ENCODE measurements at places on chromosomes 3 and 15.

DNA sequence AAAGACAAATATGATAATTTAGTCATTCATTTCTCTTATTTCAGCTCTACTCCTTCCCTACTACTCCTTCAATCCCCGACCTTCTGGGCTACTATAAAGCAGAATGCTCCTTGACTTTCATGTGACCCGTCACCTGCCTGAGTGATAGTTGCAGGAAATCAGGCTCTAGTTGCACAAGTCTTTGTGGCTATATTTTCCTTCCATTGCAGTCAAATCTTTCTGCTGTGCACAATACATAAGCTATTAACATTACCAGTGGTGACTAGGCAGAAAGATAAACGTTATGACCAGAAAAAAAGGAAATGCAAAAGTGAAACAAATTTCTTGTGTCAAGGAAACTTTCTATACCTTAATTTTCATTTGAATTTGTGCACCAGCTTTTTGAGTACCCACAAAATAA, 2.3 kb downstream of the SUCNR1 start:
- no peak for DNase-seq

- DNase-seq: no peak
Measured at GRCh38 chr3:27960133-27960532, 238.0 kb upstream of the EOMES start.

- no peak for DNase-seq
Measured at GRCh38 chr15:48641416-48641815, 4.1 kb downstream of the FBN1 start.

DNA sequence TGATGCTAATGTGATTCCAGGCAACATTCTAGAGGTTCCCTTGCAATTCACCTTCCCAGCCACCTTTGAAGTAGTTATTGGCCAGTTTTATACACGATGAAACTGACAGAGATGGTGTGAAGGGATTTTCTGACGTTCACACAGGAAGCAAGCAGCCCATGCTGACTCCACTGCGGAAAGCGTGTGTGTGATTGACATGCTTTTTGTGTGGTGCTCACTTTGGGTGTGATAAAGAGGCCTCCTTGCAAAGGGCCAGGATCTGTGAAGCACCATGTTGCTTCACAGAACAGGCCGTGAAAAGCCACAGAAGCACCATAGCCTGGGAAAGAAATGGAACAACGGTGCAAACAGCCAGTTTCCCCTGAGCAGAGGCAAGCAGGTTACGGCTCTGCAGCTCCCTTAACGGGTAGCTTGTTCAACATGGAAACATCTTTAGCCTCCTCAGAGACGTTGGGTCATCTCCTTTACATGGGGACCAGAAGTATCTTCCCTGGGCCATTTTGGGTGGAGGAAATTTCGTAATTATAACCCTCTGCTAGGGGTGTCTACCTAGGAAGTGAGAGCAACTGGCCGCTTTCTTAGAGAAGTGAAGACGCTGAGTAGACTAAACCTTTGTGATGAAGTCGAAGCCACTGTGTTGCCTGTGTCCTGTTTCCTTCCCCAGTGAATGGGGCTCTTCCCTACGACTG, 108.5 kb downstream of the APBA2 start:
- no peak for DNase-seq

DNA sequence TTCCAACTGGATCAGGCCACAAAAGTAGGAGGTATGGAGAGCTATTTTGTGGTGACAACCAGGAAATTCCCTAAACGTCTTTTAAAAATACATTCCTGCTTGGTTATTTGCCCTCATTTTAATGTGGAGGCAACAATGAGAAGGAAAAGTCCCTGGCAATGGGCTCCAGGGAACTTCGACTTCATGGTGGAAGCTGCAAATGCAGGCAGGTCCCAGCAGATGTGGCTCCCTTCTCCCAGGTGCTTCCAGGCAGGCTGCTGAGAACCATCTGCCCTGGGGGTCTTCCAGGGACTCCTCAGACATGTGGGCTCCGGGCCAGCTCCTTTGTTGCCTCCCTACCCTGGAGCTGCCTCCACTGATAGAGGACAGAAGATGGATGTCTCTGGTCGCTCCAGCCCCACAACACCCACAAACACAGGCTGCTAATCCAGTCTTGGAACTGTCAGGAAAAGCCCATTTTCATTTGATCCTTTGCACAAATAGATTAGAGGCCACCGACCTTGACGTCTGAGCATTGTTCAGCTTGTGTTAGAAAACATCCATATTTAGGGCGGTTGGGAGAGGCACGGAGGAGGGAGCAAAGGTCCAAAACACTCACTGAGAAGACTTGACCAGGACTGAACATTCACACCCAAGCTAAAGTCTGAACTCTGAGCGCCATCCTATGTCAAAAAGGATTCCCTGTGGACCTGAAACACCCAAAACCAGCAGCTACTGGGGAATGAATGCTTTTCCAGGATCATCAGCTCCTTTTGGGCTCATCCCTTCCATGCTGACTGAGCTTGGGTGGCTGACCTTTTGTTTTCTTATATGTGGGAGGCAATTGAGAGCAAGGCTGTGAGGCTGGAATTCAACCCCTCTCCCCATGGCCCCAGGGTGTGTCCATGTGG, 30.2 kb upstream of the SLCO2A1 start:
- DNase-seq: no peak

DNA sequence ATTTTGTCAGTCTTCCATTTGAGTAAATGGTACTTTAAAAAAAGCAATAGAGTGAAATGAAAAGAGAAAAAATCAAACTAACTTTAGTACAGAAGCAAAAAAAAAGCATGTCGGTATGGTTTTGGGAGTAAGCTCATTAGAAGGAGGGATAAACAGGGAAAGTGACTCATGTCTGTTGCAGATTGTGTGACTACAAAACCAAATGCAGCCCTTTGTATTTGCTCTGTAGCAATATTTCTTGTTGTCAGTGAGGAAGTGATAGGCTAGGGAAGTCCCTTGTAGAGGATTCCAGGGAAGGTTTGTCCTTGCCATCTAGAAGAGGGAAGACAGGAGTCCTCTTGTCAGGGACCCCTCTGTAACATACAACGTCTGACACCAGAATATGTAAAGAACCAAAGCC, 150.5 kb upstream of the POU1F1 start:
- DNase-seq: no peak

GRCh38 chr3:24344784-24345439, 149.7 kb downstream of the THRB start:
- DNase-seq: no peak

GRCh38 chr15:99976811-99977271, 243.6 kb upstream of the LYSMD4 start:
- no peak for DNase-seq

- DNase-seq: no peak
Measured at GRCh38 chr3:42351207-42351606, 59.2 kb downstream of the LYZL4 start.

DNA sequence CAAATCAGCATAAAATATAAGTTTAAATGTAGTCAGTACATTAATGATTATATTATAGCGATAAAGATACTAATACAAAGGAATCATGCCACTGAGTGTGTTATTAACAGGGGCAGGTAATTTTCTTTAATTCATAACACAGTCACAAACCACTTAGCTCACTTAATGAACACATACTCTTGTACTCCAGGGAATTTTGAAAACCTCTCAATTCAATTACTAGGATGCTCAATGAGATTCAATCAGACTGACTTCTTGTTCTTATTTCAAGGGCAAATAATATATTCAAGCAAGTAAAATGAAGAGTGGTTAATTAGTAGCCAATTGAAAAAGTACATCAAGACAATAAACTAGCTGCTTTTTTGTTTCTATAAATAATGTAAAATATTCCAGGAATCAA, 5.8 kb upstream of the SUCNR1 start:
- no peak for DNase-seq

DNA sequence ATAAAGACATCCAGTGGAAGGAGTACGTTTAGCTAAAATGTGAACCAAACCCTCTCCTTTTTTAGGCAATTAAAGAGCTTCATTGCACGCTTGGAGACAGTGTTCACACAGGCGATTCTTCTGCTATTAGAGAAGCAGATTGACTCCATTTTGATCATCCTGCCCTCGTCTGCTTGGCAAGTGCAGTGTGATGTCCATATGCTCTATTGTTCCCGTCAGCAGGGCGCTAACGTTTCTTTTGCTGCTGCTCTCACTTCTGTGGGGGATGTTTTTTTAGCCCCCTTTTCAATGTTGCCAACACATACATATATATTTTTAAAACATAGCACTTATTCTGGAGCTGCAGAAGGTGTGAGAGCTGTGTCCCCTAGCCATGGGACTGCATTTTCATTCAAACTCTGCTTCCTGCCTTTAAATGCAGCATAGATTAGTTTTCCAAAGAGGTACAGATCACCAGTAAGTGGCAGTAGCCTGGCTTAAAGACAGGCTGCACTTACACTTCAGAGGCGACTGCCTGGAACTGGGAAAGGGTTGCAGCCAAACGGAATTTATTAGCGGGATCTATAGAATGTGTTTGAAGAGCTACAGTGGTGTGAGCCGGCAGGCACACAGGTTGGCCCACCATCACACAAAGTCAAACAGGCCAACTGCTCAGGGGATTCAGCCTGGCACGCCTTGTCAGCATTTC, 292.6 kb upstream of the DPH6 start:
- no peak for DNase-seq
